Activated T-helper 17 cell treated with anti-CD3 and anti-CD28 coated beads, Interleukin-2, amount 50 U/mL, for 72 hours (primary cell): ENCODE measurements at places on chromosomes 2 and 18. TPM values are rescaled to one million over a fixed set of nuclear protein-coding genes. Genes with fewer than 3 reads are reported as not detected.

SFTPB gene
- not detected for total RNA-seq

DNA sequence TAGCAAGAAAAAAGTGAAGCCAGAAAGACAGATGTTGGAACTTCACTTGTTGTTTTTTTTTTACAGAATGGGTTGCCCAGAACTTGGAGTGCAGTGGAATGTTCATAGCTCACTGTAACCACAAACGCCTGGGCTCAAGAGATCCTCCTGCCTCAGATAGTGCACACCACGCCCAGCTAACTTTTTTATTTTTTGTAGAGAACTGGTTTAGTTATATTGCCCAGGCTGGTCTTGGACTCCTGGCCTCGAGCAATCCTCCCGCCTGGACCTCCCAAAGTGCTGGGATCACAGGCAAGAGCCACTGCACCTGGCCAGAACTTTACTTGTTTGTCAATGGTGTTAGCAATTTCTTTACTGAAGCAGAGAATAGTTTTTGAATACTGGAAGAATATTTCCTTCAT, 11.9 kb upstream of the ASPRV1 start:
- no peak overlapping the region for H3K27ac ChIP-seq
- no peaks in the 10 kb centered on the region for H3K27me3 ChIP-seq
- no peak overlapping the region for H3K4me3 ChIP-seq
- no peaks in the 10 kb centered on the region for H3K36me3 ChIP-seq
- ATAC-seq = no peak

DPYSL5 gene
- total RNA-seq = not detected

- no peak overlapping the region for H3K27ac ChIP-seq
- H3K27me3 ChIP-seq = peaks cover 4% of the 10 kb centered on the region
- ATAC-seq = no peak
- H3K36me3 ChIP-seq = no peaks in the 10 kb centered on the region
- H3K4me1 ChIP-seq = no peaks in the 10 kb centered on the region
Observed at GRCh38 chr2:48940606-48941005, 185.1 kb upstream of the LHCGR start.

- peak; percentile 23 for ATAC-seq
- no peak overlapping the region for H3K4me3 ChIP-seq
- no peak overlapping the region for H3K27ac ChIP-seq
Observed at GRCh38 chr2:195343942-195344530, 313.0 kb upstream of the SLC39A10 start.

GRCh38 chr2:9971105-9971818, 19.8 kb downstream of the GRHL1 start:
- H3K27me3 ChIP-seq = no peaks in the 10 kb centered on the region
- H3K36me3 ChIP-seq = no peaks in the 10 kb centered on the region
- peaks cover 18% of the 10 kb centered on the region for H3K4me1 ChIP-seq
- no peak overlapping the region for H3K4me3 ChIP-seq
- no peak for ATAC-seq

- no peaks in the 10 kb centered on the region for H3K27me3 ChIP-seq
- no peak overlapping the region for H3K4me3 ChIP-seq
- H3K36me3 ChIP-seq = no peaks in the 10 kb centered on the region
- H3K27ac ChIP-seq = no peak overlapping the region
Observed at GRCh38 chr2:189412330-189412953, 28.8 kb upstream of the WDR75 start.

DSG2 gene
- 0.11 TPM for total RNA-seq

GPR35 gene
- 2.0 TPM for total RNA-seq

DNA sequence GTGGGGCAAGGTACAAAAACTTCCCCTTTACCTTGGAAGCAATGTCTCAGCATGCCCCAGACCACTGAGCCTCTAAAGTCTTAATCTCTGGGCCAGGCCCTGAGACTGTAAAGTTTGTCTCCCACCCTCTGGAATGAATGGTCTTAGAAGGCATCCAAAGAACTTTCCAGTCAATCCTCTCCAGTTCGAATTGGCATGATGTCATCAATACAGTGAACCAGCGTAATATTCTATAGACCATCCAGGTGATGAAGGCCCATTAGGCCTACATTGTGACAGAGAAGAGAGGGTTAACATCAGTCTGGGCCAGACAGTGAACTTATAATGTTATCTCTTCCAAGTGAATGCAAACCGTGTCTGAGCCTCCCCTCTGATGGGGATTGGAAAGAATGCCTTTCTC, 11.2 kb downstream of the MAB21L4 start:
- ATAC-seq = no peak
- H3K4me3 ChIP-seq = no peak overlapping the region
- H3K36me3 ChIP-seq = no peaks in the 10 kb centered on the region
- H3K27ac ChIP-seq = no peak overlapping the region
- no peaks in the 10 kb centered on the region for H3K4me1 ChIP-seq
- H3K27me3 ChIP-seq = no peaks in the 10 kb centered on the region

GRCh38 chr2:138763971-138764370, 16.2 kb downstream of the NXPH2 start:
- ATAC-seq = no peak
- no peaks in the 10 kb centered on the region for H3K4me1 ChIP-seq
- no peak overlapping the region for H3K27ac ChIP-seq
- H3K27me3 ChIP-seq = peaks cover 23% of the 10 kb centered on the region
- H3K4me3 ChIP-seq = no peak overlapping the region

DNA sequence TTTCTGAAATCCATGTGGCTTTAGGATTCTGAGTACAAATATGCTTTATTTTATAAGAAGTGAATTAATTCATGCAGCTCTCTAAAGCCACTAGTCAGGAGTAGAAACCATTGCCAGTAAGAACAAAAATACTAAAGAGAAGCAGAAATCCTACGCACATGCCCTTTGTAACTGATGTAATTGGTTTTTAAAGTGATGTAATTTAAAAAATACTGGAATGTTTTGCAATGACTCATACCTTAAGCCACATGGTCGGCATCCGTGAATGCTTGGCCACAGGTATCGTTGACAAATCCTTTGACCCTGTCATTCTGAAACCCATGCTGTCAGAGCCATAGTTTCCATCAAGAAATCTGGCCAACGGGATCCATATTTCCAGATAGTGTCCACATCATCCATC, 213.3 kb downstream of the ACKR3 start:
- peaks cover 34% of the 10 kb centered on the region for H3K27me3 ChIP-seq
- H3K4me3 ChIP-seq = no peak overlapping the region
- H3K4me1 ChIP-seq = no peaks in the 10 kb centered on the region
- ATAC-seq = peak; percentile 80
- no peak overlapping the region for H3K27ac ChIP-seq
- no peaks in the 10 kb centered on the region for H3K36me3 ChIP-seq

DNA sequence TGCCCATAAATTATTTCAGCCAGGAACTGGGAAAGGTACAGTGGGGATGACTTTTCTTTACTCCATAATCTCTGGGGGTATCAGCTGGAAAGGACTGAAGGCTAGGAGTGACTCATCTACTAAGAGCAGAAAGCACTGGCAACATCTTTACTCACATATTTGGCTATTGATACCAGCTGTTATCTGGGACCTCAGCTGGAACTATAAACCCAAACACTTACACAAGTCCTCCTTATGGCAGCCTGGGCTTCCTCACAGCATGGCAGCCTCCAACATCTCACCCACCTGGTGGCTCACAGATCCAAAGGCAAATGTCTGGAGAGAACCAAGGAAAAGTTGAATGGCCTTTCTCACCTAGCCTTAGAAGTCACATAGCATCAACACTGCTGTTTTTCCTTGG, 379.0 kb upstream of the RND3 start:
- no peak for ATAC-seq
- H3K4me3 ChIP-seq = no peak overlapping the region
- H3K36me3 ChIP-seq = no peaks in the 10 kb centered on the region
- no peaks in the 10 kb centered on the region for H3K4me1 ChIP-seq
- H3K27ac ChIP-seq = no peak overlapping the region
- H3K27me3 ChIP-seq = peaks cover 4% of the 10 kb centered on the region

DNA sequence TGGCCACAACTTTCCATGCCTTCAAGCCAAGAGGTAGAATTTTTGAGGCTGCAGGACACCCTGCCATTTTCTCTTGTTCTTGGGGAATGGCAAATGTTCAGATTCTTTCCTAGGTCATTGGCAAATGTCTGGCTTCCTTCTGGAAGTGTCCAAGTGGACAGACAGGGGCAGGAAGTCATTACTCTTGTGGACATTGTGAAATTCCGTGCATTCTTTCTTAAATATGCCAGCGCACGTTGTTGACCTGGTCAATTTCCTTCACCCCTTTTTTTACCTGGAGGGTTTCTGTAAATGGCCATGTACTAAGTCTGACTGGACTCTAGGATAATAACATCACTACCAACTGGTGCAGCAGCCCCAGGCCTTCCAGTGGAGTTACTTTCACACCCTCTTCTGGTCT, 13.9 kb downstream of the ASB18 start:
- H3K4me3 ChIP-seq = no peak overlapping the region
- H3K27me3 ChIP-seq = peaks cover 29% of the 10 kb centered on the region
- no peaks in the 10 kb centered on the region for H3K36me3 ChIP-seq
- H3K27ac ChIP-seq = no peak overlapping the region

ACOXL gene
- total RNA-seq = not detected

SCYGR4 gene
- not detected for total RNA-seq

GRCh38 chr18:68791801-68792200, 6.1 kb upstream of the CCDC102B start:
- H3K27ac ChIP-seq = no peak overlapping the region
- no peaks in the 10 kb centered on the region for H3K27me3 ChIP-seq
- ATAC-seq = no peak
- H3K4me1 ChIP-seq = no peaks in the 10 kb centered on the region

DNA sequence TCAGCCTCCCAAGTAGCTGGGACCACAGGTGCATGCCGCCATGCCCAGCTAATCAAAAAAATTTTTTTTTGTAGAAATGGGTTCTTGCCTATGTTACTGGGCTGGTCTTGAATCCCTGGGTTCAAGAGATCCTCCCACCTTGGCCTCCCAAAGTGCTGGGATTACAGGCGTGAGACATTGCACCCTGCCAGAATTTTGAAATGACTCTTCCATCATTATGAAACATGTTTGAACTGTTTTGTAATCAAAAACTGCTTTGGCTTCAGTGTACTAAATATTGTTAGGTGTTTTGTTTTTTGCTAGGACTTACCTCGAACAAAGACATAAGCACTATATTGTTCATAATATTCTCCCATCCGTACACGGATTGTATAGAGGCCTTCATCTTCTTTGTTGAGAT, 55.8 kb downstream of the MYOM1 start:
- no peaks in the 10 kb centered on the region for H3K36me3 ChIP-seq
- no peak for ATAC-seq
- H3K27me3 ChIP-seq = no peaks in the 10 kb centered on the region
- H3K4me3 ChIP-seq = no peak overlapping the region
- H3K4me1 ChIP-seq = no peaks in the 10 kb centered on the region

GRCh38 chr2:62595474-62595873, 89.5 kb upstream of the TMEM17 start:
- H3K4me3 ChIP-seq = no peak overlapping the region
- H3K27me3 ChIP-seq = peaks cover 4% of the 10 kb centered on the region
- no peak overlapping the region for H3K27ac ChIP-seq
- ATAC-seq = no peak
- no peaks in the 10 kb centered on the region for H3K36me3 ChIP-seq
- no peaks in the 10 kb centered on the region for H3K4me1 ChIP-seq

DNA sequence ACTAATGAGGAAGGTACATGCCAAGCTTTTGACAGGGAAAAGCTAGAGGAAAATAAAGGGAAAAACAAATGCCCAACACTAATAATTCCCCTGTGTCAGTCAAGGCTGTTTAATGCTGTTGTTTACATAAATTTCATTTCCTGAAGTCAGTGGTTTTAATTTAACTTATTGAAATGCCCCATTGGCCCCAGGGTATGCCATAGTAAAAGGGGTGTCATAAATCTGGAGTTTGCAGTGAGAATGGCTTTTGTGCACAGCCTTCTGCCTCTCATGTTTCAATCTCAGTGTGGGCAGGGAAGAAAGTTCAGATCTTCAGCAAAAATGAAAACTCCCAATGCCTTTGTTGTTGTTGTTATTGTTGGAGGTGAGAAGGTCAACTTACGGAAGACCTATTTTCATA, 550.1 kb upstream of the DCC start:
- H3K27me3 ChIP-seq = no peaks in the 10 kb centered on the region
- no peak overlapping the region for H3K27ac ChIP-seq
- no peaks in the 10 kb centered on the region for H3K36me3 ChIP-seq
- no peak for ATAC-seq

KLHL41 gene
- not detected for total RNA-seq

GRCh38 chr18:56445422-56445821, 193.0 kb downstream of the TXNL1 start:
- ATAC-seq = no peak
- H3K4me1 ChIP-seq = no peaks in the 10 kb centered on the region
- no peak overlapping the region for H3K4me3 ChIP-seq
- no peaks in the 10 kb centered on the region for H3K36me3 ChIP-seq
- H3K27me3 ChIP-seq = no peaks in the 10 kb centered on the region

- H3K36me3 ChIP-seq = no peaks in the 10 kb centered on the region
- H3K27me3 ChIP-seq = peaks cover 9% of the 10 kb centered on the region
- H3K4me1 ChIP-seq = no peaks in the 10 kb centered on the region
Observed at GRCh38 chr2:64392529-64392928, 61.4 kb upstream of the LGALSL start.

ZDBF2 gene
- total RNA-seq = 14.0 TPM

- H3K36me3 ChIP-seq = peaks cover 7% of the 10 kb centered on the region
- peaks cover 41% of the 10 kb centered on the region for H3K27me3 ChIP-seq
- H3K27ac ChIP-seq = no peak overlapping the region
Observed at GRCh38 chr2:27264253-27264752, 1.5 kb upstream of the SLC30A3 start.

PRSS56 gene
- not detected for total RNA-seq

DLX1 gene
- total RNA-seq = not detected

- no peak overlapping the region for H3K4me3 ChIP-seq
- no peak overlapping the region for H3K27ac ChIP-seq
- H3K4me1 ChIP-seq = peaks cover 11% of the 10 kb centered on the region
Observed at GRCh38 chr18:74714120-74714519, 116.5 kb downstream of the ZNF407 start.

DNA sequence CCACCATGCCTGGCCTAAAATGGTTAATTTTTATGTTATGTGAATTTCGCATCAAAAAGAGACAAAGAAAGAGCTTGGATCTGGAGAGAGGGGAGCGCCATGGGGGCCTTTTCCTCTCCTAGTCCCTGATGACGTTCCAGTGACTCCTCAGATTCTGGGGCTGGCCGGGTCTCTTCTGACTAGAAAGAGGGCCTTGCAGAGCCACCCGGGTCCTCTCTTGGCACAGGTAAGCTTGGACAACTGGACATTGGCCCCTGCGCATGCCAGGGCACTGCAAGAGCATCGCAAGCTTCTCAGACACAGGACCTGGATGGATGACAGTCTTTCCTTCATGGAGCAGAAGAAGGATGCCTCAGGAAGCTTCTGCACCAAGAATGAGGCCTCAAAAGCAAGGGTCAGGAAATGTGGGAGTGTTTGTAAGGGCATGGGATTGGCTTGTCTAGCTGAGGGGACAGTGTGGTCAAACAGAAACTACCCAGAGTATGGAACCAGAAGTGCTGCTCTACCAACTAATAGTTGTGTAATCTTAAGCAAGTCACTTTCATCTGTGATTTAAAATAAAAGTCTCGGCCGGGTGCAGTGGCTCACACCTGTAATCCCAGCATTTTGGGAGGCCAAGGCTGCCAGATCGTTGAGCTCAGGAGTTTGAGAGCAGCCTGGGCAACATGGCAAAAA, 35.2 kb downstream of the FOSL2 start:
- H3K27me3 ChIP-seq = no peaks in the 10 kb centered on the region
- H3K4me1 ChIP-seq = peaks cover 38% of the 10 kb centered on the region
- no peak overlapping the region for H3K4me3 ChIP-seq

GRCh38 chr2:39796134-39796533, 17.1 kb upstream of the THUMPD2 start:
- H3K4me1 ChIP-seq = no peaks in the 10 kb centered on the region
- H3K4me3 ChIP-seq = no peak overlapping the region
- H3K27me3 ChIP-seq = no peaks in the 10 kb centered on the region
- no peaks in the 10 kb centered on the region for H3K36me3 ChIP-seq
- H3K27ac ChIP-seq = no peak overlapping the region
- ATAC-seq = no peak
